ENCODE measurements at places on chromosomes 2 and 18.

GRCh38 chr2:231223458-231223976 is 25.1 kb downstream of the ARMC9 start:
- no peak for DNase-seq

DNA sequence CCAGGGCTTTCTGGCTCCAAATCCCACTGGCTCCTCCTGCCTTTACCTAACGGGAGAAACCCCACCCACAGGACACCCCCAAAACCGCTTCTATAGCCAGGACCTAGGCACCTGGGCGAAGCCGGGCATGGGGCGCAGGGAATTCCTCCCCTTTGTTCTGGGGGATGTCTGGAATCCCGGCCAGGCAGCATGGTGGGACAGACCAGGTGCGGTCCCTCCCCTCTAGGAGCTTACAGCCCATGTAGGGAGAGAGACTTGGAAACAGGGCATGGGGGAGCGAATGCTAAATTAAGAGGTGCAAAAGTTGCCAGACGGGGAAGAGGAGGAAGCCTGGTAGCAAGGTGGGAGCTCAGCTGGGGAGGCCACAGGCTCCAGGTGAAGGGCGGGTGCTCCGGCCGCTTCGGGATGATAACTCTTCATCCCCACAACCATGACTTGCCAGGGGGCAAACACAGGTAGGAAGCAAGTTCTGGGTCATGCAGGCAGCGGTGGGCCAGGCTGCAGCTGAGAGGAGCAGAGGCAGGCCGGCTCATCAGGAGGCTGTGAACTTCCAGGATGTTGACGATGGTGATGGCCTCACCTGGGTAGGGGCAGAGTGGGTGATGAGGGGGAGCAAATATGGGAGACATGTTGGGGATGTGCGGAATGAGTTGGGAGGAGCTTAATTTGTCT is 1.3 kb downstream of the TMEM37 start:
- no peak for DNase-seq

GRCh38 chr2:951224-952006 is 766 bp downstream of the SNTG2 start:
- peak; percentile 37 for DNase-seq

DNA sequence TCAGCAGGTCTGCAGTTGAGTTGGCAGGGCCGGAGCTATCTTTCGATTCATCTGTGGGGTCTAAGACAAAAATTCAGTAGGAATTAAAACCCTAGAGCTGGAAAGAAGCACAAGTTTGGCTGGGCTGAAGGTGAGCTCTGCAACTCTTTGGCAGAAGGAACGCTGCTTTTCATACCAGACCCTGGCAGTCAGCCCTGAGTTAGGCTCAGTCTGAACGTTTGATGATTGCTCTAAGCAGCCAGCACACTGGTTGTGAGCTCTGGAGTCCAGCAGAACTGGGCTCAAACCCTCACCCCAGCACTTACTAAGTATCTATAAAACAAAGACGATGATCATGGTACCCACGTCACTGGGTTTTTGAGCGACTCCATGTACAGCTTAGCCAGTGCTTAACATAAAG is 192.5 kb downstream of the TNS1 start:
- DNase-seq: no peak

GRCh38 chr2:111106706-111107105 is 14.0 kb upstream of the BCL2L11 start:
- DNase-seq: no peak

- no peak for DNase-seq
Measured at GRCh38 chr2:43074052-43074451, 152.4 kb downstream of the ZFP36L2 start.

DNA sequence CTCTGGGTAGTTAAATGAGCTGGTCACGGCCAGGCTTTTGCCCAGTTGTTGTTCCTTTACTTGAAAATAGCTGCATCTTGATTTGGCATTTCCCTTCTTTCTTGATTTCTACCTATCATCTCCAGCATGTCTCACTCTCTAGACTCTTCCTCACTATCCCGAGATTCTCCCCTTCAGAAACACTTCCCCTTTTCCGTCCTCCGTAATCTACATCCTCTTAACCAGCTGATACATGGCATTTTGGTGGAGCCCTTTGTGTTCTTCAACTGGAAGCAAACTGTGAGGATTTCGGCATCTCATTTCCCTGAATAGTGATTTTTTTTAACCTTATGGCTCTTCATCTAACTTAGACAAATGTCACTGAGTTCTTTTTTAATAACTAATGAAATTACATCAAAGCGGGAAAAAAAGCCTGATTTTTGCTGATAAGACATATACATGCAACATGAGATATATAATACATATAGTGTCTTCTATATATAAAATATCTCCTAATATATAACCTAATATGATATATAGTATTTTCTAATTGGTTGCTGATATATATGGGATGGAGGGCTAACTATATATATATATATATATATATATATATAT is 220.2 kb upstream of the RASGRP3 start:
- no peak for DNase-seq

- no peak for DNase-seq
Measured at GRCh38 chr2:203469546-203469945, 65.6 kb downstream of the RAPH1 start.

GRCh38 chr2:177721818-177722567 is 329.4 kb downstream of the AGPS start:
- DNase-seq: no peak

GRCh38 chr2:120013597-120014223 is 833 bp downstream of the EPB41L5 start:
- DNase-seq: no peak

DNA sequence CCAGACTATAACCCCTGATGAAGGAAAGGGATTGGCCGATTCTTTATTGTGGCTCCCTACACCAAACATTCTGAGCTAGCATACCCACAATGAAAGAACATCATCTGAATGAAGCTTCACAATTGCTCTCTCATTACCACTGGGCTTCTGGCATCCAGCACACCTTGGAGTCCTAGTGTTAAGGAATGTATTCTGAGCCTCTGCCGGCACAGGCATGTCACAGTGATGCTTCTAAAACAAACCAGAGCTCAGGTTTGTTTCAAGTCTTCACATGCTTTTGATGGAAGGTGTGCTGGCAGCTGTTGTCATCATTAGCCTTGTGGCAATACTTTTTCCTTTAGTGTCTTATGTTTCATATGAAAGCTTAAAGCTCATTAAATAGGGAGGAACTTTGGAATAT is 76.3 kb upstream of the RBBP8 start:
- DNase-seq: peak; percentile 55

DNA sequence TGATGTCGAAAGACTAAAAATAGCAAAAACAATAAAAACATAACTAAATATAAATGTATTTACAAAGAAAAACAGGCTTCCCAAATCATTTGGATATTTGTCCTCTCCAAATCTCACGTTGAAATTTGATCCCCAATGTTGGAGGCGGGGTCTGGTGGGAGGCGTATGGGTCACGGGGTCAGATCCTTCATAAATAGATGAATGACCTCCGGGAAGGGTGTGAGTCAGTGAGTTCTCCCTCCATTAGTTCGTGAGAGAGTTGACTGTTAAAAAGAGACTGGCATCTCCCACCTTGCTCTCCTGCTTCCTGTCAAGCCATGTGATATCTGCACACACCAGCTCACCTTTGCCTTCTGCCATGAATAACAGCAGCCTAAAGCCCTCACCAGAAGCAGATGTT is 703.0 kb downstream of the TMEM182 start:
- DNase-seq: no peak

DNA sequence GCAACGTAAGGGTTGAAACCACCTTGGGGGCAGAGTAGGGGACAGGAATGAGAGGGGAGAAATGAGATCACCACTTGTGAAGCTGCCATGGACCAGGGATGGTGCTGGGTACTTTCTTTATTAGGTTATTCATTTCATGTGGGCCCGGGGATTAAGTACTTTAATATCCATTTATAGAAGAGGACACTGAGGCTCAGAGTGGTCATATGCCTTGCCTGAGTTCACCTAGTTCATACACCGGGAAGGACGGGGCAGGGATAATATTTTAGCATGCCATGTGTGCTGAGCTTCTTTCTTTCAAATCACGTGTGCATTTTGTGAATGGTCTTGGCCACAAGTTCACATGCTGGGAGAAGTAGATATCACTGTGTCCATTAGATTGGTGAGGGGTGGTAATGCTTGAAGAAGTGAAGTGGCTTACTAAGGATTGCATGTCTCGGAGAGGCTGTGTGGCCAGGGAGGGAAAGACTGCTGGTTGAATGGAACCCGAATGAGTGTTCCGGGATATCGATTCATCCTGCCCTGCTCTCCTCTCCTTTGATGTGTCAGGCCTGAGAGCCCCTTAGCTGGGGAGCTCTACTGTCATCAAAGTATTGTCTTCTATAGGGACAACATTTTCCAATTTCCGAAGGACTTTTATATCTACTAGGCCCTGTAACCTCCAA is 187.1 kb downstream of the MYCN start:
- DNase-seq: no peak

DNA sequence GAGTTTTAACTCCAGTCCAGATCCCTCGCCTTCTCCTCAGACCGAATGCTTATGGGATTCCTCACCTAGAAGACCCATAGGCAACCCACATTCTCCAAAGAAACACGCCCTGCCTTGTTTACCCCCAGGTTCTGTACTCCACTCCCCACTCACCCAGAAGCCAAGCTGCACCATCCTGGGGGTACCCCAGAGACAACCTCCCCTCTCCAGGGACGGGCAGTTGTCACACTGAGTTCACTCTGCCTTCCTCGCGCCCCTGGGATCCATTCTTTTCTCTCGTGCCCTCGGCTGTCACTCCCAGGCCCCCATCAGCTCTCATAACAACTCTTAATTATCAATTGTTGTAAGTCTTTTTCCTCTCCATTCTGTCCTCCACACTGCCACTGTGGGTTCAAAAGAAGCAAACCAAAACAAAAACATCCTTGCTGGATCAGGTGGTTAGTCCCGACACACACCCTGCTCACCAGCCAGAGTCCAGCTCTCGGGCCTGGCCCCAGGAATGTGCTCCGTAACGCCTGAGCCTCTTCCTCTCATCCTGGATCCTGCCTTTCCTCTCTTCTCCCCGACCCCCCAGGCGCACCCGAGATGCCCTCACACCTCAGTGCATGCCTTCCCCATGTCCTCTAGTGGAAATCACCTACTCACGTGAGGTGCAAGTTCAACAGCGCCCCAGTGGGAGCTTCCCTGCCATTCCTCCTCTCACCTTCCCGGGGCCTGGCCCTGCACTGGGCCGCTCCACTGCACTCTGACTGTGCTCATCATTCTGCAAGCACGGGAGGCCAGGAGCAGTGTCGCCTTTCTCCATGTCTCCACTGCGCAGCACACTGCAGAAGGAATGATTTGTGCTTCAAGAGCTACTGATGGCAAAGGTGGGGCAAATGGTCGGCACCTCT is 20.7 kb downstream of the COX7A2L start:
- DNase-seq: no peak

GRCh38 chr2:226023383-226023782 is 623.9 kb downstream of the NYAP2 start:
- DNase-seq: peak; percentile 29

- peak; percentile 7 for DNase-seq
Measured at GRCh38 chr18:60339018-60339417, 33.6 kb downstream of the MC4R start.

- no peak for DNase-seq
Measured at GRCh38 chr18:75365254-75365629, 62.3 kb downstream of the SMIM21 start.

- DNase-seq: no peak
Measured at GRCh38 chr2:26243470-26244308, 743 bp downstream of the HADHA start.

GRCh38 chr18:56377231-56377630 is 261.2 kb downstream of the TXNL1 start:
- DNase-seq: no peak

DNA sequence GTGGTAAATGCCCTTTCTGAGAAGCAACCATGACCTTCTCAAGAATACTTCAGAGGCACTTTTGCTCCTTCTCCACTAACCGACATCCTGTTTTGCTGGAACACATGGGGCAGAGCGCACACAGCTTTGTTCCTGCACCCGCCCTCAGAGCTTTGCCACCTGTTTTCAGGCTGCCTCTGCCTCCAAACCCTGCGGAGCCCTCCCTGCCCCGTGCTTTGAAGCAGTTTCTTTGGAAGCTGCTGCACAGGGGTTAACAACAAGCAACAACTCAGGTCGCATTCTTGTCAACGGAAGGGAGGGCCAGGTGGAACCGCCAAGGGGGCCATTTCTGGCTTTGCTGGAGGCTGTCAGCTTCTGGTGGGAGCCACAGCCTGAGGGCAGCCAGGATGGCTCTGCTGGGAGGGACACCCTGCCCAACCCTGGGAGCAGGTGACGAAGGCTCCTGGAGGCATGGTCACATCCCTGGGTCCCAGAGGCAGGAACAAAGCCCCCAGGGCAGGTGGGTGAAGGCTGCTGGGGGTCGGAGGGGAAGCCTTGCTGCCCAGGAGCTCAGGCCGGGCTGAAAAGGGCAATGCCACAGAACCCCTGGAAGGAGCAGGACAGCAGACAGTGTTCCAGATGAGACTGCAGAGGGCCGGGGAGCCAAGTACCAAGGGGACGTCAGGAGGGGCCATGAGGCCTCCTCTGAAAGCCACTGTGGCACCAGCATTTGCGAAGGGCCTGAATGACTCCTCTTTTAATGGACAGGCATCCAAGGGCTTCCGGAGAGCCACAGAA is 46.8 kb downstream of the MRPS5 start:
- DNase-seq: no peak

DNA sequence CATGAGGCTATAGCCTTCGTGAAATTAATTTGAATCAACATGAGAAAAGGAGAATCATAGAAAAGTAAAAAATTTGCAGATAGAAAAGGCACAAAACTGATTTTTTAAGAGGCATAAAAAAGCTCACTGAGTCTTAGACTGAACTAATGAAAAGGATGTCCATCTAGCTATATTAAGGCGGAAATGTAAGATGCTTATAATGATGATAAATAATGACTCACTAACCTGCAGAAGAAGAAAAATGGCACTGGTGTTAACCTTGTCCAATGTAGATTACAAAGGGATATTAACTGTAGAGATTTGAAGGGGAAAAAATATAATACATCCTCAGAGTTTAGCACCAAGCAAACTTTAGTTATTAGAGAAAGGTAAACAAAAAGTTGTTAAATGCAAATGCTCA is 1098.0 kb upstream of the DDX18 start:
- no peak for DNase-seq

- DNase-seq: no peak
Measured at GRCh38 chr18:8188184-8188583, 421.1 kb upstream of the RAB12 start.

DNA sequence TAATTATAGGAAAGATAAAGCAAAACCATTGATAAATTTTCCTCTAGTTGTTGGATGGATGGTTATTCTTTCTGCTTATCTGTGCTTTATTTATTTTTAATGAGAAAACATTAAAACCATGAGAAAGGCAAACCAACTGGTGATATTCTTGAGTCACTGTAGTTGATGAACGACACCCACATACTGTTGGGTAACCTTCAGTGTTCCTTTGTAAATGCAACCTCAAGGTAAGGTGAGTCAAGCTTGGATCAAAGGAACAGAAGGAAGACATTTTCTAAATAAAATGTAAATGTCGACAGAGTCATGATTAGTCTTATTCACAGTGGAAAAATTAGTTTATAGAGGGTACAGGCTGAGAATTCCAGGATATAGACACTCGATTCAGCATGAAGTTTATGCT is 12.7 kb downstream of the ABCB11 start:
- no peak for DNase-seq
